Neural crest cell (in vitro differentiated cells): ENCODE measurements at places on chromosomes 4 and X. TPM values are rescaled to one million over a fixed set of nuclear protein-coding genes. Genes with fewer than 3 reads are reported as not detected.

DNA sequence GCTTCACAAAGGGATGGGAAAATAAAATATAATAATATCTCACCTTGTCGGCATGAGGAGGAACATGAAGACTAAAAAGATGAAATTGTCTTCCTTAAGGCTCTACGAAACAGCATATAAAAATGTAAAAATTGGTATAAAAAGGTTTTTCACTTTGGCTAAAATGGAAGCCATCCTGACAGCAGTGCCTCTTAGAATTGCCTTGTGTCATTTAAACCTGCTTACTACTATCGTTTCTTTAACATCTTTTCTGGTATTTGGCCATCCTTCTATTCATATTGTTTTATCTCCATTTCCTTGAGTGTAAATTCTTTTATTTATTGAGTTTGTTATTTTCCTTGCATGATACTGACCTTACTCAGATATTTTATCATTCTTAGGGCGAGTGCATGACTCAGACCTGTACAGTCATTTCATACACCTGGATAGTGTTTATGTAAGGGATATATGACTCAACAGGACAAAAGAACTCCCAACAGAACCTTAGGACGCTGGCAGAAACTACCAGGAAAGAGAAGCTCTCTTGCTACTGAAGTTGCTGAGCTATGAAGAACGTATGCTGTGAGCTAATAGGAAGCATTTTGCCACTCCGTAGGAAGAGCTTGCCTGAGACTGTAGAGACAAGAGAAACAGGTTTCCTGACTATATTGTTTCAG, 5.8 kb upstream of the CDKN2AIP start:
- H3K4me1 ChIP-seq: peaks cover 15% of the 10 kb centered on the region
- no peak for DNase-seq

GRCh38 chrX:12767856-12768255, 23.4 kb upstream of the PRPS2 start:
- no peak overlapping the region for H3K4me3 ChIP-seq
- no peak overlapping the region for H3K27ac ChIP-seq
- H3K36me3 ChIP-seq: no peaks in the 10 kb centered on the region
- H3K27me3 ChIP-seq: peaks cover 20% of the 10 kb centered on the region
- no peaks in the 10 kb centered on the region for H3K4me1 ChIP-seq
- DNase-seq: no peak

DNA sequence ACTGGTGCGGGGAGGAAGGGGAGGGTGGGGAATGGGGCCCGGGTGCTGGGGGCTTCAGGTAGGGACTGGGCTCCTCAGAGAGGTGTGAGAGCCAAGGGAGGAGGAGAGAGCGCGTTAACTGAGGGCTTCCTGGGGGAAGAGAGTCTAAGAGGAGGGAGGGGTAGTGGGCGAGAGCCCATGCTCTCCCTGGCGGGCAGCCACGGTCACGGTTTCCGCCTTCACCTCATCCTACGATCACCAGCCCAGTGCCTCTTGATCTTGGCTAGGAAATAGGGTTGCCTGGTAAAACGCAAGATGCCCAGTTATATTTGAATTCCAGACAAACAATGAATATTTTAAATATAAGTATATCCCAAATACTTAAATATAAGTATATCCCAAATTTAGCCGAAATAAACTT, 60.8 kb upstream of the GRPEL1 start:
- no peak overlapping the region for H3K27ac ChIP-seq
- H3K4me1 ChIP-seq: peaks cover 4% of the 10 kb centered on the region
- no peak for DNase-seq
- no peaks in the 10 kb centered on the region for H3K36me3 ChIP-seq

The CD38 gene
- total RNA-seq: 0.05 and 0.11 TPM in 2 replicates

The FAM47E gene
- total RNA-seq: 1.4 and 1.6 TPM in 2 replicates

The CITED1 gene
- total RNA-seq: 4.8 and 6.2 TPM in 2 replicates
